ENCODE measurements at places on chromosomes 2 and 18.

DNA sequence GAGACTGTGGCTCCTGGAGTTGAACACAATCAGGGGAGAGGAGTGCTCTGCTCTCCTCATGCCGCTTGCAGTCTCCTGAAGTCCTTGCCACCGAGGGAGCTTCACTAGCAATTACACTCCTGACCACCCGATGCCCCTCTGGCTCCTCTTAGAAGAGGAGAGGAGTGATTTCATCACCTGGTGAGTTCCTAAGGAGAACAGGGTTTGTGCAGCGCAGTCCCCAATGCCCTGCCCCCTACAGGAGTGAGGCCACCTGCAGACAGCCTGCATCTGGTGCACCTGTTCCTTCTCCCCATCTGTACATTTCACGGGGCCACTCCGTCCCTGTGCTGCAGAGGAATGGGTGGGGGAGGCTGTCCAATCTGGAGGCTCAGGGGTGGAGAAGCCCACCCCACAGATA lies 267.2 kb downstream of the HRH4 start:
- no peak for DNase-seq

- DNase-seq: no peak
These were observed 510.1 kb upstream of the SLC39A10 start for GRCh38 chr2:195146761-195147541.

DNA sequence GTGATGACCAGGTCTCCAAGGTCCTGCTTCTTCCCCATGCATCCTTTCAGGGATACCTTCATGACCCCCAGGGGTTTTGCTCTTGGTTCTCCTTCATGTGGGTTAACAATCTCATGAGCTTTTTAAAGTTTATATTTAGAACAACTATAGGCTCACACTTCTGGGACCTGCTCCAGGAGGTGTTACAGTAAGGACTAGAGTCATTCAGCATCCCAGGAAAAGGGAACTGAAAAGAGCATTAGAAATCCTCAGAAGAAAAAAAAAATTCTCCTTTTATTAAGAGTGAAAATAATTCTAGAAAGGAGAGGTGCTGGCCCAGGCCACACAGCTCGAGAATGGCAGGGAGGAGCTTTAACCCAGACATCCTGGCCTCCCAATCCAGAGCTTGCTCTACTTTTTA lies 66.5 kb downstream of the SETBP1 start:
- DNase-seq: no peak

DNA sequence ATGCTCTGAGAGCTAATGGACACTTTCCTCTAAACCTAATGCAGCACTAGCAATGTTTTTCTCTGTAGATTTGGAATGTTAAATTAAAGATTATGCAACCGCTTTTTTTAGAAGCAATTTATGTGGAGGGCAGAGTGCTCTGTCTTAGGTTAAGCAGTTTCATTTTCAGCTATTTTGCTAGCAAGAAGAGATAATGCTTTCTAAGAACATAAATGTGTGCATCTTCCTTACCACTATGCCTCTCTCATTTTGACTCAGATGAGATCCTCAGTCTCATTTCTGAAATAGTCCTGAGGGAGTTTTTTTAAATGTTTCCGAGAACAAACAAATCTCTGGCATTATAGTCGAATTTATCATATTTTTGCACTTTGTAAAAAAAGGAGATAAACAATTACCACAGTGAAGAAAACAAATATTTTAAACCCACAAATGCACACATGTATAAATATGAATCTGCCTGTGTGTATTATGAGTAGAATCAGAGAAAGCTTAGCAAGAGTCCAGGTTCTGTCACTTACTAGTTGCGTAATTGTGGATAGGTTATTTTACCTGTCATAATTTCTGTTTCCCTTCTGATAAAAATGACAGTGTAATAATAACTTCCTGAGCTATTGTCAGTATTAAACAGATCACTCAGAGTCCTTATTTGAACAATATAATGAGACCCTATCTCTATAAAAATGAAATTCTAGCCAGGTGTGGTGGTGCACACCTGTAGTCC lies 207.7 kb upstream of the CRIM1 start:
- DNase-seq: no peak

GRCh38 chr2:191927991-191928390 lies 81.1 kb upstream of the CAVIN2 start:
- DNase-seq: no peak

DNA sequence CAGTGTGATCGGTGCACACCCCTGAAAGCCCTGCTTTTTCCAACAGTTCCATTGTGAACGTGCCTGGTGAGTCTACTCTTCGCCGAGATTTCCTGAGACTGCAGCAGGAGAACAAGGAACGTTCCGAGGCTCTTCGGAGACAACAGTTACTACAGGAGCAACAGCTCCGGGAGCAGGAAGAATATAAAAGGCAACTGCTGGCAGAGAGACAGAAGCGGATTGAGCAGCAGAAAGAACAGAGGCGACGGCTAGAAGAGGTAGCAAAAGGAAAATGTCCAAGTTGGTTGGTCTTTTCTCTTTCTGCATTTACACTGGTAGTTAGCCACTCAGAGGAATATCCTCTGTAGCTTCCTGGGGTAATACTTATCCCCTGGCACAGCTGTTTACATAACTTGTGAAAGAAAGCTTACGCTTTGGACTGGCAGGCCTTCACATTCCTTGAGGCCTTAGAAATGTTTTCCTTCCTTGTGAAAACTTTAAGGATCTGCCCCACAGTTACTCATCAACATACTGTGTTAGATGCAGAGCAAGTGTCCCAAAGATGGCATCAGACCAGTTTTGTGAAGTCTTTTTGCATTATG lies 146.6 kb downstream of the MAP4K4 start:
- DNase-seq: no peak

DNA sequence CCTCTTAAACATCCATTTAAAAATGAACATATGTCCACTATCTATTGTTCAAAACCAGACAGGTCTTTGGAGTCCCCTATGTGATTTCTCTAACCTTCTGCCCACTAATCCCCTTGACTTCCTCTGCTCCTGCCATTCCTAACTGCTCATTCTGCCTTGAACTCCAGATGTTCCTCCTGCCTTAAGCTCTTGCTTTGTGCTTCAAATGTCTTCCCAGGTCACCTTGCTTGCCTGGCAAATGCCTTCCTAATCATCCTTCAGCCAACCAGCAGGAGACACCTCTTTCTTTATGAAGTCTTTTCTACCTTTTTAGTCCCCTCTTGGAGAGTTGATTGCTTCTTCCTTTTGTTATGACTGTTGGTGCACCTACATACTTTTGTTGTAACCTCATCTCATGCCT lies 1043.0 kb upstream of the CHAC2 start:
- DNase-seq: no peak

GRCh38 chr2:15584767-15585469 lies 6.8 kb upstream of the DDX1 start:
- no peak for DNase-seq

DNA sequence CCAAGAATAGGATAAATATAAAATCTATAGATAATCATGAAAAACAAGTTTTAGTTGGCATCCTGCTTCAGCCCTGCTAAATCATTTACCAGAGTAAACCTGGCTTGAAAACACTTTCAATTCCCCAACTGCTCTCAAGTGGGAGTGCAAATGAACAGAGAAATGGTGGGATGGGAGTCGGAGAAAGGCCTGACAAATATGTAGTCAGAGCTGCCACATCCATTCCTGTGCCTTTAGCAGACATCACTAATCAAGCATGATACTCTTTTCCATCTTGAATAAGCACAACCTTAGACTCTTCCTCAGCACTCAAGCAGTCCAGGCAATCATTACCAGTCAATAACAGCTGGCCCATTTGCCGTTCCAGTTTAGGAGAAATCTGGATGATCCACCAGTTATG lies 101.3 kb downstream of the ANKRD44 start:
- DNase-seq: no peak

- DNase-seq: no peak
These were observed 367.0 kb downstream of the NR4A2 start for GRCh38 chr2:155965415-155966063.

DNA sequence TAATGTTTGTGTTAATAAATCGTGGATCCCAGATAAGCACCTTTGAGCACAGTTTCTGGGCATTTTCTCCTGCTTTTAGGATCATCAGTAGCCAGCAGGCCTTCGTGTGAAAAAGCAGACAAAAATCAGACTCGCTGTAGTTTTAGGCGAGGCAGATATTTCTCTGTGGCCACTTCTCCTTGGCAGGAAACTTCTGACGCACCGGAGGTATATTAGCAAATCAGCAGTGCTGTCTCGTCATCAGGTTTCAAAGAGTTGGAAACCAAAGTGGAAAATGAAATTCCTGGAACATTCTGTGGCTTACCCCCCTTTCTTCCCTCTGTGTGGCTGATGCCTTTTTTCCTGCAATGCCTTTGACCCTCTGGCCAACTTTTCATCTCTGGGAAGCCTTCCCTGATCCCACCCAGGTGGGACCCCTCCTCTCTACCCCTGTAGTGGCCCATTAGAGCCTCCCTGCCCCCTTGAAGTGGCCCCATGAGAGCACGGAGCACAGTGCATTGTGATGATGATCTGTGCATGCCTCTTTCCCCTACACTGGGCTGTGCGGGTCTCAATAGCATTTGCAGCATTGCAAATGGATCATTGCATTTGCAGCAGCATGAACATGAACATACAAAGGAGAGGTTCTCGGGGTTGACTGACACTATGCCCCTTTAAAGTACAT lies 93.3 kb downstream of the RNF144A start:
- DNase-seq: no peak

DNA sequence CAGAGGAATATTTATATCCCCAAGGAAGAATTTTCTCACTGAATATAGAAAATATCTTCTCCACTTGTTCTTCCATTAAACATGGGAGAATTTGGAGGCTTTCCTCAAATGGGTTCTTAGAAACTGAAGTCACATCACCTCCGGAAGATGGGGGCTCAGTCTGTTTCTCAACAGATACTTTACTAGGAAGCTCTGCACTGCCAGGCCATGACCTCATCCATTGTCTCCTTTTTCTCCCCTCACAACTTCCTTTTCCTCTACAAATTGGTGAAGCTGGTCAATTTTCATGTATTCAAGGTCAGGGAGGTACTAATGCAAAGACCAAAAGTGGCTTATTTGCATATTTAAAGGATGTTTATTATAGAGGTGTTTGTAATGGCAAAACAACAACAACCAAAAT lies 173.1 kb downstream of the RNF152 start:
- no peak for DNase-seq

GRCh38 chr2:219698748-219699439 lies 71.5 kb downstream of the SLC4A3 start:
- no peak for DNase-seq

DNA sequence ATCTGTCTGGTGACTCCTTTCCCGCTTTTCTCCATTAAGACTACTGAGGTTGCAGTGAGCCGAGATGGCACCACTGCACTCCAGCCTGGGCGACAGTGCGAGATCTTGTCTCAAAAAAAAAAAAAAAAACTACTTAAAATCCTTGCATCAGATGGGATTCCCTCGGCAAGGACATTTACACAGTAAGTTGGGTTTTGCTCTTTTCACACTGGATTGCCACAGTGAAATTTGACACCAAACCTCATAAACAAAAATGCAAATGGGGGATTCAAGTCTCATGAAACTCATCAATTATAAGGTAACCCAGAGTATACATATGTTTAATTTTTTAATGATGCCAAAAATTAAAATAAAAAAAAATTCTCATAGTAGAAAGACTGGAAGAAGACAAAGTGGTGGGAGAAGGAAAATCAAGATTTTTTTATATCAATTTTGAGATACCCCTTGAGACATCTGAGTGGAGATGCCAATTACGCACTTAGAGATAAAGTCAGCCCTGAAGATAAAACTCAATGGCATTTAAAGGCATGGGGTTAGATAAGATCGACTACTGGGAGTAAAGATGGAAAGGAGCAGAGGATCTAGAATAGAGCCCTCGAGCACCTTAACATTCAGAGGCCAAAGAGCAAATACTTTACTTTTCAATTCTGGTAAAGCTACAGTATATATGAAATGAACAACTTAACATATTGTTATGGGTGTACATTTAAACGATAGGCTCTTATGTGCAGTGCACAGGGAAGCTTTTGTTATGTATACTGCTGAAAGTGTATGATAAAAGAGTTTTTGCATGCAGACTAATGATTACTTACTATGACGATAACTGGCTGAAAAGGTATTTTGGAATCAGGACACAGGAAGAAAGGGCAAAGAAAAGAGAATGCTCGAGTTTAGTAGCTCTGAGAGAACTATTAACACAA lies 37.6 kb downstream of the CHMP3 start:
- DNase-seq: no peak

DNA sequence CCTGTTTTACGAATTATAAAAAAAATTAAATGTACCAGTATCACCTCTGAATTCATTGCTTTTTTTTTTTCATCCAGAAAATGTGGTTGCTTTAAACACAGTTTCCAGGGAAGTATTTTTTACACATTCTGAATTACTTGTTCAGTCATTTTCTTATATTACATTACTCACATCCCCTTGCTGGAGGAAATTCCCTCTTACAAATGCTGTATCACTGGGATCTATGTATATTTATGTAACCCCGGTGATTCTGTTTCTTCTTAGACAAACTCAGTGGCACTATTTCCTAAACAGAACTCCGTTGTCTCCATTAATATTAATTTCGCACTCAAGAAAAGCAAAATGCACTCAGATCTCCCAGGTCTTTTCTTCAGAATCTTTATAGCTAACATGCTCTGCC lies 1078.5 kb upstream of the ZEB2 start:
- no peak for DNase-seq

GRCh38 chr2:119943058-119943457 lies 69.8 kb upstream of the EPB41L5 start:
- no peak for DNase-seq

DNA sequence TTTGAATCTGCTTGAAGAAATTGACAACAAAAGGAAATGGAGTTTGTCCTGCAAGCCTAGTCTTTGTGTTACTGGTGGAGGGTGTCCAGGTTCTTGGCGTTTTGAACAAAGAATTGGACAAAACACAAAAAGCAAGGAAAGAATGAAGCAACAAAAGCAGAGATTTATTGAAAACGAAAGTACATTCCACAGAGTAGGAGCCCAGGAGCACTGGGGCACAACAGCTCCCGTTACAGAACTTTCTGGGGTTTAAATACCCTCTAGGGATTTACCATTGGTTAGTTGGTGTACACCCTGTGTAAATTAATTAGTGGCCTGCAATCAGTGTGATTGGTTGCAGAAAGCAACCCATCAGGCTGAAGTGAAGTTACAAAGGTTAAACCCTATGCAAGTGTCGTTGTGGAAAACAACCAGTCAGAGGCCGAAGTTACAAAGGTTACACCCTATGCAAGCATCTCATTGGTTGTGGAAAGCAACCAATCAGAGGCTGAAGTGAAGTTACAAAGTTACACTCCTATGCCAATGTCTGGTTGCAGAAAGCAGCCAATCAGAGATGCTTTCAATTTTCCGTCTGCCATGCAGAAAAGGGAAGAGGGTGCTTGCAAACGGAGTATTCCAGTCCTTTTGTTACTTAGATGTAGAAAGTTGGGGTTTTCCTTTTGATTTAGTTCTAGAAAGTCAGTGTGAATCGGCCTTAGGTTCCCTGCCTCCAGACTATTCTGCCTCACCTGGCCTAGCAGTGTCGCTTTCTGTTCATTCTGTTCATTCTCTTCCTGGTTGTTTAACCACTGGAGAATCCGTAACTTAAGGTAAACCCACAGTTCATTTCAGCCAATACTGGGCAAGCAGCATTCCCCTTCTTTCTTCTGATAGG lies 47.6 kb upstream of the PTH2R start:
- no peak for DNase-seq

DNA sequence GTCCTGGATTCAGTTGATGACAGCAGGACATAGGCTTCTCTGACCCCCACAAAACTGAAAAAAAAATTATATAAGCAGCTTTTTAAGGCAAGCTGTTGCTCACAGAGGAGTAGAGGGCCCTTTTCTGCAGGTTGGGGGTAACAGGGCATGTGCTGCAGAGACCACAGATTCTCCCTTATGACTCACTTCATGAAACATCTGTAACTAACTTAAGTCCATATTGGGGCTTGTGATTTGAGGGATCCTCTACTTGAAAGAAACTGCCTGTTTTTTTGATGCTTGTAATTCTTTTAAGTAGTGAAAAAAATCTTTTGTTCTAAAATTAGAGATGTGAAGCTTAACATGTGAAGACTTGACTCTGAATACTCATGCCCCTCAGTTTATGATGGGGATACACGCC lies 33.4 kb downstream of the XRCC5 start:
- DNase-seq: no peak

All from T1000 (cell line).